CD4-positive, alpha-beta T cell (primary cell): ENCODE measurements at places on chromosomes 7 and 10.

GRCh38 chr7:117769085-117769484 lies 104.2 kb downstream of the CTTNBP2 start:
- no peak for DNase-seq
- no peak overlapping the region for H3K27ac ChIP-seq
- no peak overlapping the region for H3K4me3 ChIP-seq
- H3K36me3 ChIP-seq, result no peaks in the 10 kb centered on the region

- no peaks in the 10 kb centered on the region for H3K27me3 ChIP-seq
- H3K4me1 ChIP-seq, result peaks cover 22% of the 10 kb centered on the region
- peak overlapping the region; percentile 91 for H3K4me3 ChIP-seq
Measured at GRCh38 chr7:139358541-139359365, 941 bp upstream of the LUC7L2 start.

- H3K27ac ChIP-seq, result no peak overlapping the region
- no peak for DNase-seq
- no peak overlapping the region for H3K4me3 ChIP-seq
- H3K4me1 ChIP-seq, result no peaks in the 10 kb centered on the region
Measured at GRCh38 chr10:97904018-97904381, 54.4 kb downstream of the GOLGA7B start.

GRCh38 chr7:107108793-107109371 lies 59.9 kb upstream of the HBP1 start:
- no peak for DNase-seq
- no peaks in the 10 kb centered on the region for H3K36me3 ChIP-seq
- no peaks in the 10 kb centered on the region for H3K27me3 ChIP-seq
- no peaks in the 10 kb centered on the region for H3K4me1 ChIP-seq

- no peaks in the 10 kb centered on the region for H3K4me1 ChIP-seq
- H3K4me3 ChIP-seq, result no peak overlapping the region
- no peaks in the 10 kb centered on the region for H3K36me3 ChIP-seq
Measured at GRCh38 chr10:132982301-132982989, 40.1 kb upstream of the CFAP46 start.

DNA sequence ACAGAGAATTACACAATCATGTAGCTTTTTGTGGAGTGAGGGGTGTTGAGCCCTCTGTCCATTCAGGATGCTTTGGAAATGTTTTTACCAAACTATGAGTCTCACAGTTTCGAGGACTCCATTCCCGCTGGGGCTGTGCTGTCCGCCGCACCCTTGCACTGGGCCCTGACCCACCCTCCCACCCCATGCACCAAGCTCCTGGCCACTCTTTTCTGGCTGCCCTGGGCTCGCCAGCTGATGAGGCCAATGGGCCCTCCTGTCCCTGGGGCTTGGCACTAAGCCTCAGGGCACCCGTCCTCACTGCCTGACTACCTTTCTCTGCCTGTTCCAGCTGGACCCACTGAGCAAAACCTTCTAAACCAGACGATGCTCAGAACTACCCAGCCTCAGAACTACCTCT lies 332.1 kb downstream of the PTPRN2 start:
- DNase-seq, result no peak
- H3K36me3 ChIP-seq, result no peaks in the 10 kb centered on the region
- H3K4me1 ChIP-seq, result no peaks in the 10 kb centered on the region
- no peak overlapping the region for H3K27ac ChIP-seq
- H3K27me3 ChIP-seq, result no peaks in the 10 kb centered on the region

DNA sequence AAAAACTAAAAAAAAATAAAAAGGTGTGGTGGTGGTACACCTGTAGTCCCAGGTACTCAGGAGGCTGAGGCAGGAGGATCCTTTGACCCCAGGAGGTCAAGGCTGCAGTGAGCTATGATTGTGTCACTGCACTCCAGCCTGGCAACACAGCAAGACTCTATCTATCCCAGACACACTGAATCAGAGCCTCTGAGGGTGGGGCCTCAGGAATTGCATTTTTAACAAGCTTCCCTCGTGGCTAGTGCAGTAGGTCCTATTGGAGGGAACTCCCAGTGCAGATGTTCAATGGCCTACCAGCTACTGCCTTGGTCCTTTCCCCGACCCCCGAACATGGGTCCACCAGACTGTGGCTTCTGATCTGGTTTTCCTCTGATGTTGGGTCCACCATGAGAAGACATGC lies 14.9 kb downstream of the STRA8 start:
- DNase-seq, result no peak
- H3K4me3 ChIP-seq, result no peak overlapping the region
- H3K4me1 ChIP-seq, result no peaks in the 10 kb centered on the region
- H3K36me3 ChIP-seq, result no peaks in the 10 kb centered on the region

DNA sequence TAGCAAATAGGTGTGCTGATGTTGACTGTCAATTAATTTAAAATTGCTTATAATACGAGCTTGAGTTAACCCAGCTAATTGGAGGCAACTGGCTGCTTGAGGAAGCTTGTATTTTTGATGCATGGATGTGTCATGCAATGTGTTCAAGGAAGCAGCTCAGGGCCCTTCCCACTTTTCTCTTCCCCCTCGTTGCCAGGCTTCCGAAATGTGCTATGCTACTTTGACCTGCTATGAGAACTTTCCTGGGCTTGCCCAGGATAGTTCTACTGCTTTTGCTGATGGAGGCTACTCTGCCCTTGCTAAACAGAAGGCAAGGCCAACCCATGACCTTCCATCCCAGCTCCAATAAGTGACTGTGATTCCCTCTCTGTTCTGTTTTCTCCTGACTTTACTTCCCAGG lies 24.4 kb downstream of the PLCE1 start:
- no peaks in the 10 kb centered on the region for H3K27me3 ChIP-seq
- no peak overlapping the region for H3K27ac ChIP-seq
- H3K4me1 ChIP-seq, result no peaks in the 10 kb centered on the region
- no peak for DNase-seq
- H3K4me3 ChIP-seq, result no peak overlapping the region
- H3K36me3 ChIP-seq, result no peaks in the 10 kb centered on the region

GRCh38 chr7:117597755-117598154 lies 117.9 kb downstream of the CFTR start:
- H3K27me3 ChIP-seq, result no peaks in the 10 kb centered on the region
- no peak for DNase-seq
- H3K4me1 ChIP-seq, result no peaks in the 10 kb centered on the region
- H3K27ac ChIP-seq, result no peak overlapping the region
- no peak overlapping the region for H3K4me3 ChIP-seq

- H3K27me3 ChIP-seq, result no peaks in the 10 kb centered on the region
- H3K36me3 ChIP-seq, result no peaks in the 10 kb centered on the region
- no peaks in the 10 kb centered on the region for H3K4me1 ChIP-seq
- DNase-seq, result no peak
- no peak overlapping the region for H3K4me3 ChIP-seq
Measured at GRCh38 chr10:111425459-111425858, 348.6 kb downstream of the ADRA2A start.

DNA sequence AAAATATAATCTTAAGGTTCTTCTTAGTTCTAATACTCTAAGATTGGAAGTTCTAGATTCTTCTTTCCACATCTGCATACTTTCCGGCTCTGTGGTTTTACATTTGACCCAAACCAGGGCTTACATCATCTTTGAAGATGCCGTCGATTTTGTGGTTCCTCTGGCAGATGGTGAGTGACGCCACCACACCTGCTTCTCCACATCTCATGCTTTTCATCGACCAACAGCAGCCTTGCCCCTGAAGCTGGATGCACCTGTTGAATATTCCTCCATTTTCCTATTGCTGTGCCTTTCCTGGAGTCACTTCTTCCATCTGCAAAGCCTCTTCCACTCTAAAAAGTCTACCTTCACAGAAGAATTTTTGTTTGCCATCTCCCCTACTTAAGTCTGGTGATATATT lies 121.3 kb downstream of the PRKCQ start:
- peaks cover 97% of the 10 kb centered on the region for H3K36me3 ChIP-seq
- no peaks in the 10 kb centered on the region for H3K27me3 ChIP-seq
- H3K4me1 ChIP-seq, result no peaks in the 10 kb centered on the region
- DNase-seq, result no peak
- H3K27ac ChIP-seq, result no peak overlapping the region
- H3K4me3 ChIP-seq, result no peak overlapping the region

DNA sequence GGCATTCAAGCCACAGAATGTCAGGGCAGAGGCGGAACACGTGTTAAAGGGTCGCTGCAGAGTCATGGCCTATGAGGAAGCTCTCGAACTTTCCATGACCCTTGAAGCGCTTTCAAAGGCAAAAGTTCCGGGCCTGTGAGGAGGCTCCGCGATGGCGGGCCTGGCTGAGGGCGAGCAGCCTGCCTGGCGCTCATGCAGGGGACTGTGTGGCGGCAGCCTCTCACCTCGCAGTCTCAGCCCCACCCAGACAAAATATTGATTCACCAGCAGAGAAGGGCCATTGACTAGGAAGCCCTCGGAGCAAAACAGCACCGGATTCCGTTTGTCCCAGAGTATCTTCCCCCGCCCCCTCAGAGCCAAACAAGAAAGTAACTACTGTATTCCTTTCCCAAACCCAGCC lies 12.8 kb upstream of the CNNM1 start:
- H3K4me1 ChIP-seq, result no peaks in the 10 kb centered on the region
- H3K4me3 ChIP-seq, result no peak overlapping the region
- no peaks in the 10 kb centered on the region for H3K36me3 ChIP-seq
- H3K27ac ChIP-seq, result no peak overlapping the region
- no peaks in the 10 kb centered on the region for H3K27me3 ChIP-seq

GRCh38 chr7:47382200-47382599 lies 199.7 kb downstream of the TNS3 start:
- H3K27me3 ChIP-seq, result no peaks in the 10 kb centered on the region
- no peak overlapping the region for H3K4me3 ChIP-seq
- H3K27ac ChIP-seq, result no peak overlapping the region
- DNase-seq, result no peak
- H3K36me3 ChIP-seq, result no peaks in the 10 kb centered on the region

- H3K27me3 ChIP-seq, result no peaks in the 10 kb centered on the region
- H3K27ac ChIP-seq, result no peak overlapping the region
- H3K36me3 ChIP-seq, result no peaks in the 10 kb centered on the region
- no peak overlapping the region for H3K4me3 ChIP-seq
- H3K4me1 ChIP-seq, result no peaks in the 10 kb centered on the region
Measured at GRCh38 chr7:34672430-34672829, 14.4 kb downstream of the NPSR1 start.

GRCh38 chr7:129948338-129948737 lies 4.4 kb downstream of the UBE2H start:
- no peaks in the 10 kb centered on the region for H3K27me3 ChIP-seq
- no peak for DNase-seq
- H3K4me1 ChIP-seq, result peaks cover 38% of the 10 kb centered on the region
- no peak overlapping the region for H3K4me3 ChIP-seq
- no peak overlapping the region for H3K27ac ChIP-seq
- peaks cover 3% of the 10 kb centered on the region for H3K36me3 ChIP-seq

DNA sequence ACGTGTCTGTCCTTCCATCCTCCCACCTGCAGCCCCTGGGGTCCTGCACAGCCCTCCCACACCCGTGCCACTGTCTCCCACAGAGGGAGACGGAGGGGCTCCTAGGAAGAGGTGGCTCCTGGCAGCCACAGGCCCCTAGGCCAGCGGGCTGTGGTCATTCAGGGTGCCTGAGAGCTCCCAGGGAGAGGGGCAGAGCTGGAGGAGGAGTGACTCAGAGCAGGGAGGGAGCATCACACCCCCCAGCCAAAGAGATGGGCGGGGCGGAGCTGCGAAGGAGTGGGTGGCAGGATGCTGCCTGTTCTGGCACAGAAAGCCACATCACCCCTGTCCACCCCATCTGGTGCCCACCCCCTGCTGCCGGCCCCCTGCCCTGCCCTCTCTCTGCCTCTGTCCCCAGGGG lies 50.5 kb downstream of the STK32C start:
- H3K27me3 ChIP-seq, result no peaks in the 10 kb centered on the region
- no peaks in the 10 kb centered on the region for H3K36me3 ChIP-seq
- DNase-seq, result no peak
- peaks cover 26% of the 10 kb centered on the region for H3K4me1 ChIP-seq
- H3K4me3 ChIP-seq, result no peak overlapping the region

- H3K4me3 ChIP-seq, result no peak overlapping the region
- no peaks in the 10 kb centered on the region for H3K27me3 ChIP-seq
- DNase-seq, result no peak
- no peak overlapping the region for H3K27ac ChIP-seq
Measured at GRCh38 chr10:116300542-116300941, 23.7 kb upstream of the CCDC172 start.

DNA sequence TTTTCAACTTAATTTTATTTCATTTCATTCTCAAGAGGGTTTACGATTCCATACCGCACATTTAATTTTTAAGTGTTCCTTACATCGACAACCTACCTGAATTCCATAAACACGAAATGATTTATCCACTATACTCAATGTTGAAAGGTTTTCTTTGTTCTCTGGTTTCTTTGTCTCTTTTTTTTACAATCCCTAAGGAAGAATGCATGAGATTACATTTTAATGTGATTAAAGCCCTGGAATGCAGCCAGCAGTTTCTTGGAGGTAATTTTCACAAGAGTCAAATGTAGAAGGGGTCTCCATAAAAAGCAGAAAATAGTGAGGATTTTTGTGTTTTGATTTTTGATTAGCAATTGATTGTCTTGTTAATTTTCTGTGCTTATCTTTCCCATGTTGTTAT lies 59.2 kb upstream of the ADCY1 start:
- H3K27ac ChIP-seq, result no peak overlapping the region
- H3K27me3 ChIP-seq, result no peaks in the 10 kb centered on the region
- no peaks in the 10 kb centered on the region for H3K36me3 ChIP-seq

DNA sequence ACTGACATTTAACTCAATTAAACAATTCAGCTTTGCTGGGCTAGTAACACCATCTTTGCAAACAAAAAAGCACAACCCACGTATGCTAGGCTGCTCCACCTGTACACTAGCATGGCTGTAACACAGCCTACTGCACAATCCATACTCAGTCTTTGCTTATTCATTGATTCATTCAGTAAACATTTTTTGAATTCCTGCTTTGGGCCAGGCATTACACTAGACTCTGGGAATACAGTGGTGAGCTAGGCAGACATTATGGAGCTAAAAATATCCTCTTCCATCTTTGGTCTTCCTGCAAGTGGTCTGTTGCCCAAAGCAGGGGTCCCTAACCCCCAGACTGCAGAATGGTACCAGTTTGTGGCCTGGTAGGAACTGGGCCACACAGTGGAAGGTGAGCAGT lies 9.9 kb downstream of the CNNM1 start:
- no peak for DNase-seq
- H3K36me3 ChIP-seq, result no peaks in the 10 kb centered on the region
- H3K4me3 ChIP-seq, result no peak overlapping the region
- H3K4me1 ChIP-seq, result no peaks in the 10 kb centered on the region
- H3K27me3 ChIP-seq, result no peaks in the 10 kb centered on the region

GRCh38 chr7:20226860-20227259 lies 9.7 kb upstream of the MACC1 start:
- H3K27ac ChIP-seq, result no peak overlapping the region
- H3K27me3 ChIP-seq, result no peaks in the 10 kb centered on the region
- DNase-seq, result no peak
